Activated B cell treated with CpG ODN at 0.5 μM for 24 hours (primary cell): ENCODE measurements at places on chromosomes 13 and 19.

DNA sequence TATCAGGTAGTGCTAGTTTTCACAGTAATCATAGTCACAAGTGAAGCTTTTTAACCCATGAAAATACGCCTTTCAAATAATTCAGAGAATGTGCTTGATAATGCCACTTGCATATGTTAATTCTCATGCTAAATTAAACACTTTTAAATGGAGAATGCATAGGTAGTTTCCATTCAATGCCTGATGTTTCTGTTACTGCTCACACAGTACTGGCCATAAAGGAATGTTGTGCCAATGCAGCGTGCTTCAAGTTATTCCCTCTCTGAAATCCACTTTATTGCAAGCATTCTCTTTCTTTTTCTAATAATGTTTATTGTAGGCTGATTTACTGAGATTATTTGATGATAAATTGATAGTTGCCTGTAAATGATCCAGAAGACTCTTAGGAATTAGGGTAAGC is 513.0 kb upstream of the KLF12 start:
- DNase-seq: no peak

DNA sequence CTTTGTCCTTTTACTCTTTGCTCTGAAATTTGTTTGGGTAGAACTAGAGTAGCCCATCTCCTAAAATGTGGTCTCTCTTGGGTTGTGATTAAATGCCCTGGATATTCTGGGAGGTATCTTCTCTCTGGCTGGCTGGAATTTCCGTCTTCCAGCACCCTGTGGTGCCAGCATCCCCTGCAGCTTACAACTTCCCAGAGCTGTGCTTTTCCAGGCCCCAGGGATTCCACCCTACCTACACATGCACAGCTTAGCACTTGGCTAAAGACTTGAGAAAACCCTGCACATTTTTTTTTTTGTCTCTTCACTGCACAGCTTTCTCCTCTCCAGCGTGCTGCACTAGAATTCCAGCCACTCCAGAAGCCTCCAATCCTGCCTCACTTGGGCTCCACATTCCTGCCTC is 334.7 kb downstream of the IRS2 start:
- DNase-seq: no peak

- DNase-seq: no peak
Measured at GRCh38 chr19:53519446-53519845, 18.5 kb upstream of the ZNF331 start.

DNA sequence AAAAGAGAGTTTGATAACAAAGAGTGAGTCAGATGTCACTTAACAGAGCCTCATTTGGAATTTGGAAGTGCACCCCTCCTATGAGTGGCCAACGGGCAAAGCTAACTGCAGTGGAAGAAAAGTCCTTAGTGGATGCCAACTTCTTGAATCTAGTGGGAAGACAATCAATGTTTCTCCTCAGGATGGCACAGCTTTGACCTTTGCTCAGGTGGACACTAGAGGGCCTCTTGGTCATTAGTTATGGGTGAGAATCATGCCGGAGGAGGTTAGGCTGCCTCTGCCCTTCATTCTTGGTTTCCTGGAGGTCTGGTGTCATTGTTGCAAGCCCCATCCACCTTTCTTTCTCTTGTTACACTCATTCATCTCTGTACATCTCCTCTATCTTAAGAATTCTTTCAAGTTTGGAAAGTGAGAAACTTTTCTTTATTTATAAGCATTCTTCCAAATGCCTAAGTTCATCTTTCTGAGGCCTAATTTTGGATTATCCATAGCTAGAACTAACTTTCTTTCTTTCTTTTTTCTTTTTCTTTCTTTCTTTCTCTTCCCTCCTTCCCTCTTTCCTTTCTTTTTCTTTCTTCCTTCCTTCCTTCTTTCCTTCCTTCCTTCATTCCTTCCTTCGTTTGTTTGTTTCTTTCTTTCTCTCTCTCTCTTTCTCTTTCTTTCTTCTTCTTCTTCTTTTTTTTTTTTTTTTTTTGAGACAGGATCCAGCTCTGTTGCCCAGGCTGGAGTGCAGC is 327.2 kb upstream of the TSHZ3 start:
- DNase-seq: no peak

DNA sequence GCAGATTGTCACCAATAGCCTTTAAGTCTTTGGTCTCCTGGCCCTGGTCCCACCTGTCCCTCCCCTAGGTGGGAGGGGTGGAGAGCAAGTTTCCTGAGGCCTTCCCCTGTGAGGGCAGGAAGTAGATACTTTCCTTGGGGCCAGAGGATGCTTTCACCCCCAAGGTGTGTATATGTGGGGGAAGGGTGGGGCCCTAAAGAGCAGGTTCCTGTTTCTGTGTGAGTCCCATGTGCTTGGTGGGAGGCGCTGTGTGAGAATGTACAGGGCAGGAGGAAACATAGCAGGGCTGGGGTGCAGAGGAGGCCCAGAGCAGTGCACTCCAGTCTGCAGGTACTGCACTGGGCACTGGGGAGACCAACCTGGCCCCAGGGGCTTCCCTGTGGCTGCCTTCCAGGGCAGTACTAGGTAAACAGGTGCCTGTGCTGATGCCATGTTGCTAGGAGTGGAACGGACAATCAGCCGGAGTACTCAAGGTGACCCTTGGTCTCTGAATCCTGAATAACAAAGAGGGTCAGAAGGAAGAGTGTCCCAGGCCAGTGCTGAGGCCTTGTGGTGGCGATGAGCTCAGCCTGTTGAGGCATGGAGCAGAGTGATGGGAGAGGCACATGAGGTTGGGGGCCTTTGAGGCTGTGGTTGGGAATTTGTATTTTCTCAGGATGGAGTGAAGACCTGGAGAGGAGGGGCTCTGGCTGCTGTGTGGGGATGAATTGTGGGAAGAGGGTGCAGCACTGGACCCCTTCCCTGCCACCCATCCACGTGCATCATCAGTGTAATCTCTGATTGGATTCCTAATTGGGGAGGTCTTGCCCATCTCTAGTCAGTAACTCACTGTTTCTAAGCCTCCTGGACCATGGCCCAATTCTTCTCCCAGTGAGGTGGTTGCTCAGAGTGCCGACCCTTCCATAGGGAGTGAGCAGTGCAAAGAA is 5.1 kb downstream of the EGLN2 start:
- DNase-seq: peak; percentile 46

- DNase-seq: no peak
Measured at GRCh38 chr19:41621654-41622053, 5.2 kb downstream of the CEACAM4 start.

DNA sequence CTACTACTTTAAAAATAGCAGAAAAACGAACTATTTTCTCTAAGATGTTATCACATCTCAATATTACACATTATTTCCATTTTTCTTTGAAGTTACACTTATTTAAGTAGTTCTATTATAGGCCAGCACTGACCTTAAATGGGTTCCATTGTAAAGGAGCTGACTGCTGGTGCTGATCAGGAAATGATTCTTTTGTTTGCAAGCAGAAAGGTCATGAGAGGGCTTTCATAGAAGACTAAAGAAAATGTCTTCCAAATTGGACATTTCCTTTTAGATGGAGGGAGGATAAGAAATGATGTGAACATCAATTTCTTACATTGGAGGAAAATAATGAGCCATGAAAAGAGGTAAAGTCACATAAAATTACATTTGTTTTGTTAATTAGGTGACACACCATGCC is 96.2 kb downstream of the SUCLA2 start:
- no peak for DNase-seq

DNA sequence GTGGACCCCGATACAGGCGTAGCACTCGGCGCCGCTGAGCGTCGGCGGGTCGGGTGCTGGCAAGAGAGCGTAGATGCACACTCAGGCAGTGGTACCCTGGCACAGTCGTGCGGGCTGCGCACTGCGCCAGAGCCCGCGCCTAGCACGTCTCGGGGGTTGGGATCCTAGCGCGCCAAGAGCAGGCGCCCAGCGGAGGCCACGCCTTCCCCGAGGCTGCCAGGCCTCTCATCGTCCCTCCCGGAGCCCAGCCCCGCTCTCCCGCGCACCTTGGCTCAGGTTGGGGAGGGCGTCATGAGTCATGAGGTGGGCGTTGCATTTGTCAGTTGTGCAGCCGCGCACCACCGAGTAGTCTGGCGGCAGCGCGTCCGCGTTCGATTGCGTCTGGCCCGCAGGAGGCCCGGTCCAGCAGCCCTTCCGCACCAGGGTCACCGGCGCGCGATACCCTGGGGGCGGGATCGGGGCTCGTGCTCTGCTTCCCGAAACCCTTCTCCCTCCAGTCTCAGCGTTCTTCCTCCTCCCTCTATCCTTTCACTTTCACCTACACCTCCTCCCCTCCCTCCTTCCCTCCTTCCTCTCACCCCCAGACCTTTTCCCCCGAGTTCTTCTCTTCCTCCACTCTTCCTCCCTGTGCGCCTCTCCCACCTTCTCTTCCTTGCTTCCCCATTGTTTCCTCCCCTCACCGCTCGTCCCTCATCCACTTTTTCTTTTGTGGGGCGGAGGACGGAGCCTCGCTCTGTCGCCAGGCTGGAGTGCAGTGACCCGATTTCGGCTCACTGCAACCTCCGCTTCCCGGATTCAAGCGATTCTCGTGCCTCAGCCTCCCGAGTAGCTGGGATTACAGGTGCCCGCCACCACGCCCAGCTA is 3.5 kb downstream of the LYPD5 start:
- DNase-seq: no peak

DNA sequence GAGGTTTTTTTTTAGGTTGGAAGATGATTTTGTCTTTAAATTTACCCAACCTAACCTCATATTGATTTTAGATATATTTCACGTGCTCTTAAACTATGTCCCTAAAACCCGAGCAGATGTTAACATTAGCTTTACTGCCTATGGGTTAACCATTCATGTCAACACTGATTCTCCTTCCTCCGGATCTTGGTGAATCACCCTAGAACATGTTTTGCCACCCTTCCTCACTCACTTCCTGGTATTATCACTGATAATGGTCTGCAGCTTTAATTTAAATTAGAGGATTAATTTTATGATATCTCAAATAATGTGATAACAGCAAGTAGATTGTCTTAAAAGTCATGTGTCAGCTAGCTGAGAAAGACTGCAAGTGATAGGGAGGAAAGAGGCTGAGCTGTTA is 31.9 kb downstream of the HTR2A start:
- DNase-seq: no peak

DNA sequence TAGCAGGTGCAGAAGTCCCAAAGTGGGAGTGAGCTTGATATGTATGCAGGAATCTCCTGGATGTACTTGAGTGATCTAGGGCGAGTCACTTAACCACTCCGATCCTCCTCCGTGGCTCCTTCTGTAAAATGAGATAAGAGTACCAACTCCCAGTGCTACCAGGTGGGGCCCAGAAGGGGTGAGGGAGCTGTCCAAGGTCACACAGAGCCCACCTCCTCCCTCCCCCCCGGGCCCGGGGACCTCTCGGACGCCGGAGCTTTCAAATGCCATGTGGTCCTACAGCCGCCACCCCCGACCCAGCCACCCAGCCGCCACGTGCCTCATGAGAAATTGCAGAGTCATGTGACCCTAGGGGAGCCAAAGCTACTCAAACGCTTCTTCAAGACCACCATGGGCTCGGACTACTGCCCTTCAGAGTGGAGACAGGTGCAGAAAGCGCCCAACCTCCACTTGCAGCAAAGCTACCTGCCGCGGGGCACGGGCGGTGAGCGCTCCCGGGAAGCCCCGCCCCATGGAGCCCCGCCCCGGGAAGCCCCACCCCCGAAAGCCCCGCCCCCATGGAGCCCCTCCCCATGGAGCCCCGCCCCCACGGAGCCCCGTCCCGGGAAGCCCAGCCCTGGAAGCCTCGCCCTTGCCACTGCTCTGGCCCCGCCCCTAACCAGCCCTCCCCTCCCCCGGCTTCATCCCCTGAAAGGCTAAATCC is 10.1 kb upstream of the ZNF358 start:
- no peak for DNase-seq

DNA sequence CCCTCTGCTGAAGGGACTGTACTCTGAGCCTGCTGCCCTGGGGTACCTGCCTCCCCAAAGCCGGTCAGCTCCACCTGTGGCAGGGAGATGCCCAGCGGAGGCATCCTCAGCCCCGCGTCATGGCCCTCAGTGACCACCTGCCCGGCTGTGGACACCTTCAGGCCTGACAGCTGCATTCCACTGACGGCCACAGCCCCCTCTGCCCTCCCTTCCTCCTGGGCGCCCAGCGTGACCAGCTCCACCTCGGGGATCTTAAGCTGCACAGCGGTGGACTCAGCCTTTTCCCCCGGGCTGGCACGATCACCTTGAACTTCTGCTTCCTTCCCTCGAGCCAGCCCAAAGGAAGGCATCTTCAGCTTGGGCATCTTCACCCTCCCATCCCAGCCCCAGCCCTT is 4.8 kb upstream of the HIPK4 start:
- DNase-seq: no peak

DNA sequence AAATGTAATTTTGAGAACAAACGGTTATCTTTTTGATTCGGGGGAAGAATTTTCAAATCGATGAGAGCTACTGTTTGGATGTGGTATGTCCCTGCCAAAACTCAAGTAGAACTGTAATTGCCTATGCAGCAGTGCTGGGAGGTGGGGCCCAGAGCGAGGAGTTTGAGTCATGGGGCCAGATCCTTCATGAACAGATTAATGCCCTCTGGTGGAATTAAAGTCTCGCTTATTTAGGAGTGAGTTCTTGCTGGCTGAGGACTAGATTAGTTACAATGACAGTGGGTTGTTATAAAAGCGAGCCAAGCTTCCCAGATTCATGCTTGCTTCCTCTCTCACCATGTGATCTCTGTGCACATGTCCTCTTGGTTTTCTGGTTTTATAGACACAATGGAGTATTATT is 11.8 kb upstream of the PRR20A start:
- no peak for DNase-seq

GRCh38 chr13:88125055-88125454 is 453.9 kb downstream of the SLITRK5 start:
- DNase-seq: no peak

DNA sequence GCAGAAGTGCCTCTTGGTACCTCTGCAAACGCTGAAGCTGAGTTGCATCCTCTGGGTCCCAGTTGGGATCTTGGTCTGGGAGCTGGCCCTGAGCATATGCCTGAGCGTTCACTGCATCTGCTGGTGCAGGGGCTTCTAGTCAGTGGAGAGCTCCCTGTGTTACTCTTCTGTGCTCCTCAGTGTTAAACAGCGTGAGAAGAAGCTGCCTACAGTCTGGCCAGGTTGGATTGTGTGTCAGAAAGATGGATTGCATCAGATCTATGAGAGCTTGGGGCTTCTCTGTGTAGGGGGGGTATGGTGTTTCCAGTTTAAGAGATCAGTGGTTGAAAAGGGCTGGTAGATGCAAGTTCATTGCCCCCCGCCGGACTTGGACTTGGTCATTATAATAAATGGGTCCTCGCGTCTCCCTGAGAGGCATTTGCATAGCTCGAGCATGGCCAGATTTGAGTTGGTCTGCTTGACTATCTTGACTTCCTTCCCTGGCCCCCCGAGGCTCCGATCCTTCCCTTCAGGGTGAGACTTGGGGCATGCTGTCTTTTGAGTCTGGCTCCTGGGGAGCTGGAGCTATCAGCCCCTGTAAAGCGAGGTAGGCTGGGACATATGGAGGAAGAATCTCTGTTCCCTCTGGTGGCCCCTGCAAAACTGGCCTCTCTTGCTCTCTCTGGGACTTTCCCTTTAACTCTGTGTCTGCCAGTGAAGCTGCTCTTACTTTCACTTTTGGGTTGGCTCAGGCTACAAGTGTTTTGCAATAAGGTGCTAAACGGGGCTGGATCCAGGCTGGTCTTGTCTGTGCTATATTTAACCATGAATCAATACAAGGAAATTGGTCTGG is 52.9 kb downstream of the OR10H4 start:
- no peak for DNase-seq
